NCI-H2029 treated with DMSO at 0.1 percent for 48 hours (cell line): ENCODE measurements at places on chromosomes 2 and 18.

GRCh38 chr18:50203801-50204604 is 9.1 kb upstream of the MYO5B start:
- peak; percentile 44 for DNase-seq

DNA sequence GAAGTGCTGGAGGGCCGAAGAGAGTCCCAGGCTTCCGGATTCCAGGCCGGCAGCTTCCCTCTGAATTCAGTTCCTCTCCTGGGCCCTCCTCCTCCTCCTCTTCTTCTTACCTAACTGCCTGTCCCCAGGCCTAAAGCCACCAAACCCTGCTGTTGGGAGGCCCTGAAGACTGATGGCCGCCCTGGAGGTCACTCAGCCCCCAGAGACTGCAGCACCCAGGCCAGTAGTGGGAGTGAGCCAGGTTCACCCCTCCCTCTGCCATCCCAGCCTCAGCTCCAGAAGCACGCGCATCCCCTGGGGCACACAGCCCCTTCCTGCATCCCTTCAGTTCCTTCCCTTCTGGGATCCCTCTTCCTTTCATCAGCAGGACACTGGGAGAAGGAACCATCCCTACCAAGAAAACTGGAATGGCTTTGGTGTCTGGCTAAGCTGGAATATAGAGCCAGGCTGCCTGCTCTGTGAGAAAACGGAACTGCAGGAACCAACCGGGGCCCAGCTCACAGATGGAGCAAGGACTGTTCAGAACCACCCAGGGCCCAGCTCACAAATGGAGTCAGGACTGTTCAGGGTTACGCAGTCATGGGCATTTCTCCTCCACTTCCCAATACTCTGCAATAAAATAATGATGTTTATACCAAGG is 127.4 kb downstream of the NDUFA10 start:
- no peak for DNase-seq

GRCh38 chr2:71452565-71452964 is 796 bp upstream of the DYSF start:
- DNase-seq = no peak

DNA sequence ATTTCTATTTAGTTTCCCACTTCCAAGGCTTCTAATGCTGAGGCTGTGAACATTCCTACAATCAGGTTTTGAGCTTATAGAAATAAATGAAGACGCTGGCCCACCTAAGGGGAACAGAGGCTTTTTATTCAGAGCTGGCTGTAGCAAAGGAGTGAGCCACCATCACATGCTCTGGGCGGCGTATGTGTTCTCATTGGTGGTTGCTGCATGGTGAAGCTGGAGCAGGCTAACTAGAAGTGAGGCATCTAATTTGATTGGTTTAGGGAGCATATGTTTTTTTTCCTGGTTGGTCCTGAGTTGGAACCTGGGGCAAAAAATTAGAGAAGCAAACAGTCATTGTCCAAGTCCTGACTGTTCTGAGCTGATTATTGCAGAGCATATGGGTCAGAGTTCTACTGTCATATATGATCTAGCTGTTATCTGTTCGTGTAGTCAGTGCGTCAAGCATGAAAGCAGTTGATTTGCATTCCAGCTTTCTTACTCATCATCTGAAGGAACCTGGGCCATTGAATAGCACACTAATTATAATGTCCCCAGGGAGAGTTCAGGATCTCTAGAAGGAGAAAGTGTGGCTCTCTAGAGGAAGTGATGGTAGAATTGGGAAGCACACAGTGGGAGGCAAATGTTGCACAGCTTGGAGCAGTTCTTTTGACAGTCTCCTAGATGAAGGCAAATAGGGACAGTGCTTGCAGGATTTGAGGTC is 279.6 kb downstream of the PARD3B start:
- DNase-seq = no peak

GRCh38 chr2:75503048-75503607 is 57.6 kb downstream of the EVA1A start:
- DNase-seq = no peak

GRCh38 chr18:27922780-27923179 is 254.2 kb downstream of the CDH2 start:
- DNase-seq = no peak

DNA sequence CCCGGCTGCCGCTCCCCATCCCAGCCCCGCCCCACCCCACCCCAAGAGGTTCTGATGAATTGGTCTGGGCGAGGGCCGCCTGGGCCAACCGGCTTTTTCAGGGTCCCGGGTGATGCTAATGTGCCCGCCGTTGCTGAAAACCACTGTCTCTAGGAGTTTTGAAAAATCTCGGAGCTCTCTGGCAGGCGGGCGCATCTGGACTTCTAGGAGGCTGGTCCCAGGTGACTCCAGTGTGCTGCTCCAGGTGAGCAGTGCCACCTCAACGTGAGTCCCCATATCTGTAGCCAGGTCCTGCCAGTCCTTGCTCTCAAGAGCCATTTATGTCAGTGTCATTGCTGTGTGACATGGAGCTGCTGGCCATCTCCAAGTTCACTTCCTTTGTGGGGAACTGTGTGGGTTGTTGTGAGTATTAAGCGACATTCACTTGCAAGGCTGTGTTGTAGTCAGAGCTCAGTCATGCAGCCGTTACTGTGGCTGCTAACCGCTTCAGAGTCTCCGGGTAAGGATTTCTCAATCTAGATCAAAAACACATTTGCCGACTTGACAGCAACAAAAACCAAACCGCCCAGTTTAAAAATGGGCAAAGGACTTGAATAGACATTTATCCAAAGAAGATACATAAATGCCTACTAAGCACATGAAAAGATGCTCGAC is at the start of gene RFX8:
RFX8 (minus strand) TSS at position 382 of the 654 bp plus-strand sequence. CDS start 8,264 bp downstream, outside the sequence.
- DNase-seq = no peak

DNA sequence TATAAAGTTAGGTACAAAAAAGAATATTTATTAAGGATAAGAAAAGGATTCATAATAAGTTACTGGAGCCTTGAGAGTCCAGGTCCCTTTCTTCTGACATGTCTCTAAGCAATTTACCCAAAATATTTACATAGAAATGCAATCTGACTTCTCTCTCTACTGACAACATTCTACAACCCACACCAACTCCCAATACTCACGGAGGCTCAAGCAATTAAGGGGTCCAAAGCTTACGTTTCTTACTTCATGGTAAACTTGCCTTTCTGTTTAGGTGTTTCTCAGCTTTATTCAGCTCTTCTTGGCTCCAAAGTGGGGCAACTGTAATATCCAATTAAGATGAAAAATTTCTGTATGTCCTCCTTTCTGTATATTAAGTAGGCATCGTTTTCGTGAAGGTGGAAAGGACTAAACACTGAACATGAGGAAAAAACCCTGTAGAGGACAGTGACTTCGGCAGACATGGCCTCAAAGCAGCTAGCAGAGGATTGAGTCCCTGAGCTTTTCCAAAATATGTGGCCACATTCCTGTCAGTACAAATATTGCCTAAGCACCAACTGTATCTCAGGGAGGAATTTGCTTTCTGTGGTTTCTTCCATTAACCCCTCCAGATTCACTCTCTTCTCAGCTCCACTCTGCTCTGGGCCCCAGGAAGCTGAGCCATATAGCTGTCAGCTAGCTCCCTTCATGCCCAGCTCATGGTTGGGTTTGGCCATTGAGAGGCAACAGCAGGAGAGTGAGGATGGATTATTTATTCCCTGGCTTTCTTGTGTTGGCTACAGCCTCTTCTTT is 67.9 kb upstream of the GLS start:
- no peak for DNase-seq

- DNase-seq = peak; percentile 20
Observed at GRCh38 chr18:3449512-3450011, 410 bp upstream of the TGIF1 start.

- DNase-seq = no peak
Observed at GRCh38 chr2:146666340-146666739, 1178.5 kb upstream of the ACVR2A start.
